ENCODE measurements at places on chromosomes 3 and 15.

- no peak for DNase-seq
These were observed 441.3 kb downstream of the MAGI1 start for GRCh38 chr3:65597226-65597951.

GRCh38 chr3:54065140-54065539 is 57.2 kb upstream of the CACNA2D3 start:
- DNase-seq = no peak

GRCh38 chr15:76134537-76134936 is 74.8 kb downstream of the TMEM266 start:
- no peak for DNase-seq

DNA sequence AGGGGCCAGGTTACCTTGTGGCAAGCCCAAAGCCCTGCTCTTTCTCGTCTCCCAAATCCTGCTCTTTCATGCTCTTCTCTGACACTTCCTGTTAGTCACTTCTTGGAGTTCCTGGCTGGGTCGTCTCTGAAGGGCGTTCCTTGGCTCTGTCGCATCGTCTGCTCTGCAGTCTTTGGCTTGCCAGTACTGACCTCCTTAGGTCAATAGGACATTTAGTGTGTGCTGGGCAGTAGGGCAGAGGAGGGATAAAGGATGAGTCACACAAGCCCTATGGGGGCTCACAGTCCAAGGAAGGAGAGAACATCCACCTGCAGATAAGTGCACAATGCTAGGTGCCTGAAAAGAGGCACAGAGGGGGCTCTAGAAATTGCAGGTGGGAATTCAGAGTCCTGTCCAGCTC is 87.5 kb downstream of the FAM43A start:
- DNase-seq = no peak

- DNase-seq = no peak
These were observed 61.7 kb downstream of the SIDT1 start for GRCh38 chr3:113594066-113594465.

DNA sequence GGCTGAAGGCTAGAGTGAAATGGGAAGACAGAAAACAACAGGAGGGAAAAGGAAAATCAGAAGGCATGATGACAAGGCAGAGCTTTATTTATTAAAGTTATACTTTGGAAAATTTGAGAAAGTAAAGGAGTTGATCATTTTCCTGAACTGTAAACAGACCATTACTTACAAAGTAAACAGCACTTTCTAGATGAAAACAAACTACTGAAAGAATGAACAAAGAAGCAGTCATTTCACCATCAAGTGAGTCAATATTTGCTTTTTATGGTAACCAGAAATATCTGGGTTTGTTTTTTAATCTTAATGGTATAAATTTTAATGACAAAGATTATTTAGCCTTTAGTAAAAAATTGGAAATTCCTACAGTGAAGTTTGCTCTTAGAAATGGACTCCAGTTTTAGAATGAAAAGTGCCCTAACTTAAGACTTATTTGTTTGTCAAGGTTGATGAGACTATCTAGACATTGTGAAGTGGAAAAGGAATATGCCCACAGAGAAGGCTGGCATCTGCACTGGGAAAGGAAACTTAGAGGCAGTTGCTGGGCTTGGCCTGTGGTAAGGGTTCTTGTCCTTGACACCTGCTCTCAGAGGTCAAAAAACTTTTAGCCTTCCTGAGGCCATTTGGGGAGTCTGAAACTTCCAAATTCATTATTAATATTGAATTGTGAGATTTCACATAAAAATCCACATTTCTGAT is 47.2 kb downstream of the SPTSSB start:
- DNase-seq = no peak

DNA sequence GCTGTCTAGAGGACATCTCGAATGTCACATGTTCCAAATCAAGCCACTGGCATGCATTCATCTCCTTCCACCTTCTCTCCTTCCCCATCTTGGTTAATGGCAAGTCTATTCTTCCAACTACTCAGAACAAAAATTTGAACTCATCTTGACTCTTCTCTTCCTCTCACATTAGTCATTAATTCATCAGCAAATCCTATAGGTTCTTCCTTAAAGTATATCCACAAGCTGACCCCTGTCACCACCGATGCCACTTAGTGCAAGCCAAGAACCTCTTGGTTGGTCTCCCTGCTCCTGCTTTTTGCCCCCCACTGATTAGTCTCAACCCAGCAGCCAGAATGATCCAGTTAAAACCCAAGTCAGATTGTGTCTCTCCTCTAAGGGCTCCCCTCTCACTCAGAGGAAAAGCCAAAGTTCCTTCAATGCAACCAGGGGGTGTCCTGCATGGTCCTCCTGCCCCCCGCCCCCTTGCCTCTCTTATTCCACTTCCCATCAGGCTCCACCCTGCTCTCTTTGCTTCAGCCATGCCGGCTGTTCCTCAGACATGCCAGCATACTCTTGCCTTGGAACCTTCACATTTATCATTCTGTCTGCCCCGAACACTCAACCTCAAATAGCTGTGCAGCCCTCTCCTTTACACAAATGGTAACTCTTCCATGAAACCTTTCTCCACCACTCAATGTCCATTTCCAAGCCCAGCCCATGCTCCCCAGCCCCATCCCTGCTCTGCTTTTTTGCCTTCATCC is 1.0 kb upstream of the GALNT15 start:
- no peak for DNase-seq

DNA sequence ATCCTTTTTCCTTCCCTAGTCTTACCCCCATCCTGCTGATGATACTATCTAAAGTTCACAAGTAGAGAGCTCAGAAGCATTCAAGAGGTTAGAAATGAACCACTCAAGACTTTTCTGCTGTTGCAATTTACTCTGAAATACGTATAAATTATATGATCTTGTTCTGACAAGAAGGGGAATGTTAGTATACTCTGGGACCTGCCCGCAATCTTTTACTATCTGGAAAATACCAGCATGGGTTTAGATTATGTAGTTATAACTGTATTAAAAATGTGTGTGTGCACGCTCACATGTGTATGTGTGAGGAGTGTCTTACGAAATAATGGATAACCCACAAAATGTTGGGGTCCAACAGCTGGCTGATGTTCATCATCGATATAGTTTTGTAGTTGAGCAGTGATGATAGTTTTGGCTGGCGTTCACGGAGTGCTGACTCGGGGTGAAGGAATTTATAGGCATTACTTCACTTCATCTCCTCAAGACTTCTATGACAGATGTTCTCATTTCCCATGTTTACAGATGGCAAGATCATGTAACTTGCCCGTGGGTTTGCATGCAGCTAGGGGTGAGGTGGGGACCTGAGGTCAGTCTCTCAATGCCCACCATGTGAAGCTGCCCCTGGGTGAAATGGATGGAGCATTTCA is 297.5 kb upstream of the LYSMD4 start:
- DNase-seq = no peak

DNA sequence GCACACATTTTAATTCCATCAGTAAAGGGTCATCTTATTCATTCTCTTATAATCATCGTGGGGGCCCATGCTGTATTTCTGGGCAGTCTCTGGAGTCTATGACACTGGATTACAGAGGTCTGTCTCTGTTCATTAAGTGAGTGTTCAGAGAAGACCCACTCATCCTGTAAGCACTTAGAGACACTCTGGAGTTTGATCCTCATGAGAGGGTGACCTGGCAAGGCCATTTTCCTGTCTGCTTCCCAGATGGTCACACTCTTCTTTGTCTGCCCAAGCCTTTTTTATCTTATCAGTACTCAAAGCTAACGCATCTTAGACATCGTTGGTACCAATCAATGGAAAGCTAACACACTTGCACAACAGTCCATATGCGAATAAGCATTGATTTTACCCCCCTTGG is 333.1 kb downstream of the RORA start:
- no peak for DNase-seq

DNA sequence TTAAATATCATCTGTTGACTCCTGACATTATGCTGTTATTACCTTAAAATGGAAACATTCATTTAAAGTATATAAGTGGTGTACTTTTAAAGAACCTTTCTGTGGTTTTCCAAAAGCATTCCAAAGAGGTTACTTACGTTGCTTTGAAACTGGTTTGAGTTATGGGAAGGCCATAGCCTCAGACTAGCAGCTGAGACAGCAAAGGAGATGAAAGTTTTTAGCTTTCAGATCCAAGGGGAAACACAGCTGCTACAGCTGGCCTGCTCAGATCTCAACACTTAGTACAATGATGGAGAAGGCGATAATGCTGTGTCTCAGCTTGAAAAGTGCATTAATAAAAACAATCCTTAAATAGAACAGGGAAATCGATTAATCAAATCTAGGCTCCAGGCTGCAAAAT is 921.1 kb downstream of the ROBO1 start:
- no peak for DNase-seq

DNA sequence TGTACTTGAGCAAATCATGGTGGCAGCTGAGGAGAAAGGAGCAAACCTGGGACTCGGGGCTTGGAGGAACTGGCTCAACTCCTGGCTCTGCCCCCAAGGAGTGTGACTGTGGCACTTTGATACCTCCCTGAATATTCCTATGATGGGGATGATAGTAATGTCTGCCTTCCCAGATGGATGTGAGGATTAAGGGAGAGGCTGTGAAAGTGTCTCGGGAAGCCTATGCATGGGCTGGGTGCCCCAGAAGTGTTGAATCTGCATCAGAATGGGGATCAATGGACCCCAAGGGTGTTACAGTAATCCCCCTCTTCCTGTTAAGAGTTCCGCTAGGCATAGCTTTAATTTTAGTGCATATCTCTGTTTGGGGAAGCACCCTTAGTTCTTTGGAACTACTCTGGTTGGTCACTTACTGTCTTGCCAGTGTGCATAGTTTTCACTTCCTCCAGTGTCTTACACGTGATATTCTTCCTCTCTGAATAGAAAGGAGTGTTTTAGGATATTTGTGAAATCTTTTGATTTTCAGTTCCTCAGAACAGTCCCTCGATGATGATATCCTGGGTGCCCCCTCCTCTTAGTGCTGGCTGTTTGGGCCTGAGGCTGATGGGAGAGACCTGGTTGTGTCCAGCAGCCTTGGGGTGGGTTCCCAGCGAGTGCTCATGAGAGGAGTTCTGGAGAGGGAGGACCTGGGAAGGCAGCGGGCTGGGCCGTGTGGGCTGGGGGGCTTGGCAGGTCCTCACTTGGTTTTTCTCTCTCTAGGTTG is 97.5 kb downstream of the CHDH start:
- no peak for DNase-seq

DNA sequence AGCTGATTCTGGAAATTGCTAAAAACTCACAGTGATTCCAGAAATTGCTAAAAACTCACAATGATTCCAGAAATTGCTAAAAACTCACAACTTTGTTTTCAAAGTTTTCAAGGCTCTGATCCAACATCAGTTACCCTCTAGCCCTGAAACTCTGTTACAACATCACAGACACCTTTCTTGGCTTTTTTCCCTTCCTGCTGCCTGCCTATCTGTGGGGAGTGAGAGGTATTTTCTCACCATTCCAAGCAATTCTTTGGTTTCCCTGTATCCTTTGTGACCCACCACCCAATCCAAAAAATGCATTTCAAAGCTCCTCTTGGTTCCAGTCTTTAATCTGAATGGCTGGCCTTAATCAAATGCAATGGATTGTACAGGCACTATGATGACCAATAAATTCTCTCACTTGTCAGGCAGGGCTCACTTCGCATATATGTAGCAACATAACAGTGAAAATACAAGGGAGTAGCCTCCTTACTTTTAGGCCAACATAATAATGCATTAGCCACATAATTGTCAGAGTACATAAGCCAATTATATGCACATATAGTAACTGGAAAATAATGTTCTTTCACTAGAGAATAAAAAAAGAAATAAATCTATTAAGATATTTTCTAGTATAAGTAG is 1139.0 kb downstream of the ROBO2 start:
- DNase-seq = no peak

DNA sequence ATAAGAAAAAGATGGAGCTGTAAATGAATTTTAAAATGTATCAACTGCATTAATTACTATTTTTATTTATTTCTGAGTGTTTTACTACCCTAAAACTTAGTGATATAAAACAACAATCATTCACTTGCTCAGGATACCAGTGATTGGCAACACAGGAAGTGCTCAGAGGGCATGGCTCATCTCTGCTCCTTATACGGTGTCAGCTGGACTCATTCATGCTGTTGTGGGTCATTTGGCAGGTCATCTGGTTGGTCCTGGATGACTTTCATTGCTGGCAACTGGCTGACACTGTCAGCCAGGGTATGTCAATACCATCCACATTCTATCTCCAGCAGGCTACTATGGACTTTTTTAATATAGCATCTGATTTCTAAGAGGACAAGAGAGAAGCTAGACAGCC is 689.6 kb upstream of the NECTIN3 start:
- no peak for DNase-seq

DNA sequence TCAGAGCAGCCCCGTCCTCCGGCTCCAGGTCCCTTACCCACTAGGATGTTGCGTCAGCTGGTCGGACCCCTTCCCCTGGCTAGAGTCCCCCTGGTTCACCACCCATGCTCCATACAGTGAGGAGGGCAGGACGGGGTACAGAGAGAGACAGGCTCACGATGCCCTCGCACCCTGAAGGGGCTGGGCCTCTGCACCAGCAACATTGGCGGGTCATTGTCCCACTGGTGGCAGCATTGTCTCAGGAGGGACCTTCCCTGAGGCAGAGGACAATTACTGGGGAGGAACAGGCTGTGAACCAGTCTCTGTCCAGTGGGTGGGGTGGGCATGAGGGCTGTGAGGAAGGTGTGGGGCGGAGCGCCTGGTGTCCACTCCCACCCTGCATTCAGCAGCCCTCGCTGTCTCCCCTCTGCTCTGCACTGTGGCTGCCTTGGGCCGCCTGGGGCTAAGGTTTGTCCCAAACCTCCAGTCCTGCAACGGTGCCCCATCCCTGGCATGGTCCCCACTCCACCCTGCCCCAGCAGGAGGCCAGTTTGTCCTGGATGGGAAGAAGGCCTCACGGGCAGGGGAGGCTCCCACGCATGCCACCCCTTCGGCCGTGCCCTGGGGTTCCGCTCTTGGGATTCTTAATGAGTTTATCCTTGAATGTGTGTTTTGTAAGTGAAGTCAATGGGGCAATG is 48.0 kb upstream of the KLF13 start:
- DNase-seq = no peak

DNA sequence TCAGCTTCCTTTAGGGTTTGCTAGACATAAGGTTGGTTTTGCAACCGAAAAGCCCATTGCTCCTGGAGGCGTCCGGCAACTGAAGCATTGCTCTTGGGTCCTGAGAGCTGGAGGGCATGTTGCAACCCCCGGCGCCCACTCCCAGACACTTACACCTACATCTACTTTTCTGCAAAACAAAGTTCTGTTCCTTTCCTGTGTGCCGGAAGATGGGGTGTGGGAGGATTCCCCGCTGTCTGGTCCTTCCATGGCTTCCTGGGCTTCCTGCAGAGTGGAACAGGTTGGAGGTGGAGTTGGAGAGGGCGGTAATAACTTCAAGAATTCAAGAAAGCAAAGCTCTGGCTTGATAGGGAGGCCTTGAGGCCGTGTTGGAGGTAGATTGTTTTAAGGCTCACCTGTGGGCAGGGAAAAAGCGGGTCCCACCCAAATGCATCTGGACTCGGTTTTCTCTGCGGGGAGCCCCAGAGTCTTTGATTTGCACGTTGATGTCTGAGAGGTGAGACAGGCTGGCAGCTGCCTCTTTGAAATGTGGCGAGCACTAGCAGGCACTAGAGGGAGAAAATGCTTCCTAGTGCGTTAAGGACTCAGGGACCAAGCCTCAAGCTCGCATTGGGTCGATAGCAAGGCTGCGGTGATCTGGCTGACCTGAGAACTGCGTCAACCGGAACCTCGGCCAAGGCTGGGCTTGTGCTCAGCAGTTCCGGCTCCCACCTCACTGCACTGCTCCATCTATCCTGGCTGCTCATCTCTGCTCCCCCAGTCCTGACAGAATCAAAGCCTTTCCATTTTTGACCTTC is 39.5 kb downstream of the NR2F2 start:
- no peak for DNase-seq

Data from activated T-cell treated with anti-CD3 and anti-CD28 coated beads for 48 hours (primary cell).